ENCODE measurements at places on chromosomes 11 and 22.

DNA sequence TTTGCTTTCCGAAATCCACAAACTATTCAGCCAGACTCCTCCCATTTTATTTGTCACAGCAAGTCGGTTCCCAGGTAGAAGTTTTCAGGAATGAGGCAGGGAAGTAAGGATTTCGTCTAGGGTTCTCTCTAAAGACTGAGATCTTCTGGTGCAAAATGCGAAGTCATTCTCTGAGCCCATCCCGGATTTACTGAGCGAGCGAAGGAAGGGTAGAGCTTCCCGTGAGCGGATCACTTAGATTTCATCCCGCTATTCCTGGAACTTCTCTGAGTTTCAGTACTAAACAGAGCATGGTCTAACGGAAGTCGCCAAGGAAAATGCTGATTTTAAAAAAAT, 3.1 kb upstream of the CALCA start:
- no peak for DNase-seq

- DNase-seq, result no peak
Measured at GRCh38 chr22:39498368-39498767, 3.7 kb upstream of the MIEF1 start.

DNA sequence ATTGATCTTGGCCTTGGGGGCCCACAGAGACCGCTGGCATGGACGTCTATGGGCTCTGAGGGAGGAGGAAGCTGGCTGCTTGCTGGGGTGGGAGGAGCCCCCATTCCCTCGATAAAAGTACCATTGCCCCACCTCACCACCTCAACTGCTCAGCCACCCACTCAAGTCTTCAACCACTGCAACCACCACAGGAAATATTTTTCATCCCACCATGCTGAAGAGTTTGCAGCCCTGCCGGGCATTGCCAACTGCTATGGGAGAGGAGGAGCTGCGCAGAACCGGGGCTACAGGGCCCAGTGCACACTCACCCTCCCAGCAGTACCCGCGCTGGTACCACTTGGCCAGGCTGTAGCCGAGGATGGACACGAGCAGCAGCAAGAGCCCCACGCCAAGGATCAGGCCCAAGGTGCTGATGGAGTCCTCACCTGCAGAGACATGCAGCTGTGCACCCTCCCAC, 29.2 kb downstream of the IL10RA start:
- DNase-seq, result no peak

DNA sequence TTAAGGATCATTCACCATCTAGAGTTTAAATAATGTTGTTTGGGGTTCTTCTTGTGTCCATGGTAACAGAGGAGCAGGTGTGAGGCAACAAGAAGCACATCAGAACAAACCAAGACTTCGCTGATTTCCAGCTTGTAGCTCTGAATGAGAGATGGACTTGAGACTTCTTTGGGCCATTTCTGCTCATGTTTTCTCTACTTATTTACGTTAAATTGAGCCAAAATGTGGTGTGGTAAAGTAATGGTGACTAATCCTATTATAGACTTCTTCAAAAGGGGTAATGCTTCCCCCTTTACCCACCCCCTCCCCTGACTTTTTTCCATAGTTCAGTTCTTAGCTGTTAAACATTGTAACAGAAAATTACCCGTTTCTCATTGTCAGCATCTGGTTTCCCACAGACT, 65.2 kb downstream of the CSTPP1 start:
- DNase-seq, result no peak

GRCh38 chr22:45575607-45576272, 73.1 kb downstream of the FBLN1 start:
- DNase-seq, result no peak

DNA sequence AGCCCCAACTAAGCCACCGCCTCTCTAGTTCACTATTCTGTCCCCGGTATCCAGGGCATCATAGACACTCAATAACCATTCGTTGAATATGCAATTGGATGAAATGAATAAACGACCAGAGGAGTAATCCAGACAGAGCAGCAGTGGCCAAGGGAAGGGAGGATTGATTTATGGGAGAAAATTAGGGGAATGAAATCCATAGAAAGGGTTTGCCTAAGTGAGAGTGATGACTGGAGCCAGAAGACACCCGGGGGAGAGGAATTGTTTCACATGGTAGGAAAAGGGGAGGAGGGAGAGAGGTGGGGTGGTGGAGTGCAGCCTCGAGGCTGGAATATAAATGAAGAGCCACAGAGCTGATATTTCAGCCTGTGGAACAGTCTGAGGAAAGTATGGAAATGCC, 168.2 kb downstream of the COMMD9 start:
- no peak for DNase-seq

DNA sequence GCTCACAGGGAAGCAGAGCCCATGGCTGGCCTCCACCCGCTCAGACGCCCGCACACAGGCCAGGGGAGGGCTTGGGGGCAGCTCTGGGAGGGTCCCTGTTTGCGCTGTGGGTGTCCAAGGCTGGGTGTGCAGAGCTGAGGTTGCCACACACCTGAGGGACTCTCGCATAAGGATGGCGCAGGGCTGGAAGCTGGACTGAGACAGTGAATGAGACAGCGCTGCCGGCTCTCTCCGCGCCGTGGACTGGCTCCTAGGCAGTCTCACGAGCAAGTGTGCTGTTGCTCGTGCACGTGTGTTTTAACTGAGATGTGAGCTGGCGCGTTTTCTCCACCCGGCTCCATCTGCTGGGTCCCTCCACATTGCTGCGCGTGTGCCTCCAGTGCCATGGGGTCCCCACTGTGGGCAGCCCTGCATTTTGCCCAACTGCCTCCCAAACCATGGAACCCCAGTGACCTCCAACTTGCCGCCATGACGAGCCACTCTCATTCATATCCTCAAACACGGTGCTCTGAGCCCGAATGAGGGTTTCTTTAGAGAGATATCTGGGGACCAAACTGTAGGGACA, 4.2 kb upstream of the BID start:
- DNase-seq, result no peak

DNA sequence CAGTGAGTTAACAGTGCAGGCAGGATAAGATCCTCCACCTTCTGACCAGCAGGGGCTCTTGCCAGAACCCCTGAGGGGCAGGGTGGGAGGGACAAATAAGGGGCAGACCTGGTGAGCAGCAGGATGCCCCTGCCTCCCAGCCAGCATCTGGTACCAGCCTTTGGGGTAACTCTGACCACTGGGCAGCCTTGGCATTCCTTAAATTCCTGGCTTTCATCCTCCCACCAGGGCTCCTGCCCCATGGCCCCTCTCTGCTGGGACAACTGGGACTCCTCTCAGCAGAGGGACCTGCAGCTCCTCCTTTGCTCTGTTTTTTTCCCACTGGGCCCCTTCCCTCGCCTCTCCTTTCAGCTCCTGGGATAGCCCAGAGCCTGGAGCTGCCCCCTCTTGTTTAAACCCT, 98.0 kb upstream of the CD82 start:
- DNase-seq, result no peak

GRCh38 chr22:23264610-23265367, 84.5 kb downstream of the BCR start:
- peak; percentile 32 for DNase-seq

DNA sequence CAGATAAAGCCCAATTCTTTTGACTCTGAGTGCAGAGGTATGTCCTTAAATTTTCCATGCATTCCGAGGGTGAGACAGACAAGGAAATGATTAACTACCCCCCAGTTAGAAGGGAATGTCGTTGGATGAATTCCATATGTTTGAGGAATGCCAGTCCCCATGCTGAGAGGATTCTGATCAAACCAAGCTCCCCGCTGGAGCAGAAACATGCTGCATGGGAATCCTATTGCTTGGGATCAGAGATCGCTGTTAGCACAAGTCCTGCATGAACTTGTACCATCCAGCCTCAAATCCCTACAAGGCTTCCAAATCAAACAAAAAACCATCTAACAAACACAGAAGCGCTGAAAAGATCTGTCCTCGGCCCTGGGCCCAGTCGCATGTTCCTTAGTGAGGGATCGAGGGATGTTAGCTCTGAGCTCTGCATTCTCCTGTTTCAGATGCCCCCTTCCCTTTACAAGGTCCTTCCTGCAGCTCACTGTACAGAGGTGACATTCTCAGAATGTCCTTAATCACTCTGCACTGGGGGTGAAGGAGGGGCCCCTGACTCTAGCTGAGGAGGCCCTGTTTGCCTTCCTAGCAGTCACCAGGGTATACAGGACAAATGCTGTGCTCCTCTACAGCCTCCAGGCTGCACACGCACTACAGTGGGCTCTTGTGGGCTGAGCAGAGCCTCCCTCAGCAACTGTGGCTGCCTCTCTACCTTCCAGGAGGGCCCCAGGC, 353.4 kb downstream of the TENM4 start:
- DNase-seq, result no peak

GRCh38 chr11:120603071-120603470, 91.5 kb downstream of the GRIK4 start:
- no peak for DNase-seq

- DNase-seq, result no peak
Measured at GRCh38 chr22:23520863-23521440, 59.1 kb downstream of the IGLL1 start.

GRCh38 chr11:35257281-35257680, 118.3 kb downstream of the CD44 start:
- peak; percentile 69 for DNase-seq

- no peak for DNase-seq
Measured at GRCh38 chr11:34775417-34775888, 140.7 kb downstream of the APIP start.

GRCh38 chr11:89220684-89221339, 43.1 kb downstream of the TYR start:
- no peak for DNase-seq

GRCh38 chr11:35814081-35814695, 129.7 kb upstream of the LDLRAD3 start:
- no peak for DNase-seq

- DNase-seq, result no peak
Measured at GRCh38 chr22:18062421-18062820, 15.4 kb upstream of the PEX26 start.

DNA sequence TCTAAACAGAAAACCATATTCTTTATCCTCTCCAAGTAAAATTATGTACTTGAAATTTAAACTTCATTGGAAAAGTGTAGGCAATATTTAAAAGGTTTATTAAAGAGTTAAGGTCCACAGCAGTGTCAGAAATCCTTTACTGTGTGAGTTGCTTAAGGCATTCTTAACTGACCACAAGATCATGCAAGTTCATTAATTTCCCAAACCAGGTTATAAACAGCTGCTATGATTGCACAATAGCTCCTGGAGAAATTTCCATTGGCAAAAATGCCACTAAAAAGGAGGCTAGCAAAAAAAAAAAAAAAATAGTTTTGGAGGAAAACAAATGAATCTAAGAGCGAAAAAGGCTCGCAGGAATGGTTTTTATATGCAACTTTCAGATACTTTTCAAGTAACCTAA, 106.2 kb downstream of the ETS1 start:
- no peak for DNase-seq

DNA sequence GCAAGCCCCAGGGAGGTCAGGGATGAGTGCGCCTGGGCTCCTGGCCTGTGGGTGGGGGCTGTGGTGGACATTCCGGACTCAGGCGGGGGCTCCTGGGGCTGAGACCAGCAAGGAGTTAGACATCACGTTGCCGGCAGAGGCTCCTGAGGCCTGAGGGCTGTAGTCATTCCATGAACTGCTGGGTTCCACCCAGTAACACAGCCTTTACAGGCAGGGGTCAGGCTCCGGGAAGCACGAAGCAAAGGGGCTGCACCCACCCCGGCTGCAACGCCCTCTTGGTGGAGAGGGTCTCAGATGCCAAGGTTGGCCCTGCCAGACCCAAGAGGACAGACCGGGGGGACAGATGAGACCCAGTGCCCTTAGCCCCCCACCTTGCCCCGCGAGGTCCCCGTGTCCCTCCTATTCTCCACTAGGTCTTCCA, 9.0 kb downstream of the TNNT3 start:
- DNase-seq, result no peak

GRCh38 chr11:23100726-23101125, 240.5 kb upstream of the CCDC179 start:
- DNase-seq, result no peak

DNA sequence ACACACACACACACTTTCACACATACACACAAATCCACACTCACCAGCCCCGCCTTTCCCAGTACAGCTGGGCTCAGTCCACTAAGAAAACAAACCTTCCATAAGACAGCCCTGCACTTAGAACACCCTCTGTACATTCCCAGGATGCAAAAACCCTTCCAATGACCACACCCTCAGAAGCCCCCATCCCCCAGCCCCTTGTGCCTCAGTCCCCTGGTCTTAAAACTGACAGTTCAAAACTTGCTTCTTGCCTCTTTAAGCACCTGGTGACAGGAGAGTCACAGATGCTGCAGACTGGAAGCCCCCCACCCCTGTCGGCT, 23.0 kb downstream of the APLNR start:
- no peak for DNase-seq

DNA sequence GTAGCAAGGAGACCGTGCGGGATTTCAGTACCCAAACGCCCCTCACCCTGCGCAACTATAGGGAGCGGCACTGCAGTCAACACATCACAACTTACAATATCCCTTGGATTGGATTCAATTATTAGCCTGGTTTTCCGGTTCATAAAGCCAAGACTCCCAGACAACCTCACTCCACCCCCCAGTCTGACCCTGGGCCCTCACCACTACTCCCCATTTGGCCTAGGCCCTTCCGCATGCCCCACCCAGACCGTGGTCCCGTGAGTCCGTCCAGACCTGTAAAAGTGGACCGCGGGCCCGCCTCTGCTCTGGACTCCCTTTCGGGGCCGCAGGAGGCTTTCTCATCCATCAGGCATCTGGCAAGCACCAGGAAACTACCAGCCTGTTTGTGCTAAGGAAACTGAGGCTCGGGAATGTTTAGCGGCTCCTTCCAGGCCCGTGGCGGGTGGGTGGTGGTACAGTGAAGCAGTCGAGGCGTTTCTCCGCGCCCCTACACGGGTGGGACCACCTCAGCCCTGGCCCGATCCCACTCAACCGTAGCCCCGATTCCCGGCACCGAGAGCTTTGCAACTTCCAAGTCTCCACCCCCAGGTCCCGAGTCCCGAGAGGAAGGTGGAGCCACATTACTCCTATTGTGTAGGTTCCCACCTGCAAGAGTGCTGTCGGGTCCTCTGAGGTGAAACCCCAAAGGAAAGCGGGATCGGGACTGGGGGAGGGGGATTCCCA, 679 bp upstream of the DPP3 start:
- peak; percentile 34 for DNase-seq

DNA sequence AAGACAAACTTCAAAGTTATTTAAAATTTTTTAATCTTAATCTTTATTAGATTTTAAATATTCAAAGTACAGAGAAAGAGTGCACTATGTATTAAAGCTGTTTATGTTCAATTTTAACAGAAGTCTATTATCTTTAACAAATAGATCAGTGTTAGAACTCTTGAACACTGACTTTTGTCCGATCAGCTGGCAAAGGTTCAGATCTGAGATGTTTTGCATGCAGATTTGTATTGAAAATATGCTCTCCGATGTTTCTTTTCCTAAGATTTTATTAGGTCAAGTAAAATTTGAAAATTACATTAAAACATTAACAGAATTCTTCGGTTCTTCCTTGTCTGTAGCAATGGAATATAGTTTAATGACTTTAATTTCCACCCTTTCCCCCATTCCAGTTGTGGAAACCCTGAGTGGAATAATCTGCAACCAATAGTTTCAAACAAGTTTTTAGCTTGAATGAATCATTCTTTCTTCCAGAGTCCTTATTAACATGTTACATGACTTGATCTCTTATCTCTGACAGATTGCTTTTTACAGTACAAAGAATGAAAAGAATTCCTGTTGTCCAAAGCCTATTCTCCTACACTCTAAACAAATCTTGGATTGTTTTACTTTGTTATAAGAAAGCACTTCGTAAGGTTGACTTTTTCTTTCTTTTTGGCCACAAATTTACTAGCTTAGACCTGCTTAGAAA, 11.4 kb upstream of the TCP11L1 start:
- no peak for DNase-seq

- peak; percentile 92 for DNase-seq
Measured at GRCh38 chr11:35082321-35083180, 56.4 kb upstream of the CD44 start.

GRCh38 chr11:83574519-83574918, 288.4 kb upstream of the CCDC90B start:
- no peak for DNase-seq
